ENCODE measurements at places on chromosomes 6 and 20.

DNA sequence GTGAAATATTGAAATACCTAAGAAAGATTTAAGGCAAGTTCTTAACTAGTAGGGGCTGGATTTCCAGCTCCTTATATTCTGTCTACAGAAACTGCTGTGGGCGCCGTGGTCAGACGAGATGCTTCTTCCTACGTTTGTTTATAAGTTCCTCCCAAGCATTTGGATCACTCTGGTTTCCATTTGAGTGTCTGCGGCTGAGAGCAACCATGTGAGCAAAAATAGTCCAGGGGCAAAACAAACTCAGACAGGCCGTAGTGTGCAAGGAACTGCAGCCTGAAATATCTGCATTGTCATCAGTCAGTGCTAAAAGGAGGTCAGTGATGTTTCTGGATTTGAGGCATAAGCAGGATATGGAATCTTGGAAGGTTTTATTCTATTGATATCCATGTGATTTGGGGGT lies 485.9 kb upstream of the JAG1 start:
- DNase-seq, result no peak

DNA sequence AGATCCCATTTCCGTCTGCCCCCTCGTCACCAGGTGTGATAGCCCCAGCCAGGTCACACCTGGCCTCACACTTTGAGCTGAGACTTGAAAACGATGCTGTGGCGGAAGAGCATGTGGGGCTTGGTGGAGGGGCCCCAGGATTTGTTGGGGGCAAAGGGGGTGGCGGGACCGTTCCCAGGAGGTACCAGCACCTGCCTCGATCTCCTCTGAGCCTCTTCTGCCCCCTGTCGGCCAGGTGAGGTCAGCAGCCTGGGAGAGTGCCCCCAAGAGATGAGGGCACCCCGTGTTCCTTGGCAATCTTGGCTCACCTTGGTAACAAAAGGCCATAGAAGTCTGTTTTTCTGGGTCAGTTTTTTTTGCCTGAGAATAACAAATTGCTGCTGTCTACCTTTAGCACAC lies 25.4 kb downstream of the SPATA2 start:
- no peak for DNase-seq

DNA sequence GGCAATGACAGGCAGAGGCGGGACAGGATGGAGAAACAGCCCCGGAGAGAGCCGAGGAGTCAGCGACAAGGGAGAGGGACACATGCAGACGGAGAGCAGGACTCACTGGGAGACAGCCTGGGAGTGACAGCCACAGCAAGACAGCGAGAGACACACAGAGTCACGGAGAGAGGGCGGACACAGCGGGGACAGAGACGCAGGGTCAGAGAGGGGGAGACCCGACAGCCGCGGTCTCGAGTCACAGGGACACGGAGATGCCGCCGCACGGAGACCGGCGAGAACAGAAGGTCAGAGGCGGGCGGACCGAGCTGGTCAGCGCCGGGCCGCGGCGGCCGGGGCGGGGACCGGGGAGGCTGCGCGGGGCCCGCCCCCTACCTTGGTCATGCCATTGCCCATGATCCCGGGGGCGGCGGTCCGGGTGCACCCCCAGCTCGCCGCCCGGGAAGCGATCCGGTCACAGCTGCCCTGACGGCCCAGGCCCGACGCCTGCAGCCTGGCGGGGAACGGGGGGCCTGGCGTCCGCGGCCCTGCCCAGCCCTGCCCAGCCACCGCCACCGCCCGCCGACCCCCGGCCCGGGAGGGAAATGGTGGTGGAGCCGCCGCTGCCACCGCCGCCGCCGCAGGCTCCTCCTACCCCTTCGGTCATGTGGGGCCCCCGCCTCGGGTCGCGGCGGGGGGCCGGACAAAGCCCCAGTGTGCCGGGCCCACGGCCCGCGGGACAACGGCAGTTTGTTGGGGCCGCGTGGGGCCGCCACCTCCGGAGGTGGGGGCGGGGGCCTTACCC lies at the start of the genes DUSP15 and TTLL9:
Gene DUSP15 (minus strand): TSS at position 586 of the 784 bp plus-strand sequence. CDS start 190 bp downstream, at position 396.
Gene TTLL9 (plus strand): TSS at position 693 of the 784 bp plus-strand sequence. CDS start 493 bp downstream, outside the sequence.
- no peak for DNase-seq

DNA sequence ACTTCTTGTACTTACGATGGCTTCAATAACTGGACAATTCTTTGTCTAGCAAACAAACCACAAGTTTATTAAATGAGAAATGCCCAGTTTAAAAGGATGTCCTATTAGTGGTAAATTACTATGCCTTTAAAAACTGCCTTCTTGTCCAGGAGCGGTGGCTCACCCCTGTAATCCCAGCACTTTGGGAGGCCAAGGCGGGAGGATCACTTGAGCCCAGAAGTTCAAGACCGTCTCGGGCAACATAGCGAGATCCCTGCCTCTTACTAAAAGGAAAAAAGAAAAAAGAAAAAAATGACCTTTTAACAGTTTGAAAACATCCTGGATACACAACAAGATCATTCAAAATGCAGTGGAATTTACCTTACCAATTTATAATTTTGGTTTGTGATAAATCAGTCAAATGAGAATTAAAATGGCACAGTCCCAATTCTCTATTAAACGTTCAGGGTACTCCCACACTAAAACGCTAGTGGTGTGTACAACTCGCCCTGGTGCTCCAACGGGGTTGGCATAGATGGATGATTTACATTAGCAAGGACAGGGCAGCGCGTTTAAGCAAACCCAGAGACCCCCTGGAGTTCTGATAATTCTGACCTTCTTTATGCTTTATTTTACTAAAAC lies 2.3 kb downstream of the ZBTB2 start:
- DNase-seq, result no peak

DNA sequence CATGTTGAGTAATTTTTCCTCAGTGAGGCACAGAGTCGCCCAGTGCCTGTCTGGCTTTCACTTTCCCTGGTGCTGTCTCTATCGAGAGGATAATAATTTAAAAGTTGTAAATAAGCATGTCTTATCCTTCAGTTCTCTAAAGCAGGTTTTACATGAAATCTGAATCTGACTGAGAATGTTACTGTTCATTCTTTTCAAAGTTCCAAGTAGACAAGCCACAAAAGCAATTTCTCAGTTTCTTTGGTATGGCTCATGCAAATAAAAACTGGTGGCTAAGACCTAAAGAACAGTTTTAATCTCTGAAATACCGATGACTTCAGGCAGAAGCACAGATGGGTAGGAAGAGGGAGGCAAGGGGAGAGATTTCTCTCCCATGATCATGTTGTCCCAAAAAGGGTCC lies 87.6 kb upstream of the GCM1 start:
- no peak for DNase-seq

GRCh38 chr6:163712981-163713380 lies 298.5 kb downstream of the QKI start:
- DNase-seq, result no peak

DNA sequence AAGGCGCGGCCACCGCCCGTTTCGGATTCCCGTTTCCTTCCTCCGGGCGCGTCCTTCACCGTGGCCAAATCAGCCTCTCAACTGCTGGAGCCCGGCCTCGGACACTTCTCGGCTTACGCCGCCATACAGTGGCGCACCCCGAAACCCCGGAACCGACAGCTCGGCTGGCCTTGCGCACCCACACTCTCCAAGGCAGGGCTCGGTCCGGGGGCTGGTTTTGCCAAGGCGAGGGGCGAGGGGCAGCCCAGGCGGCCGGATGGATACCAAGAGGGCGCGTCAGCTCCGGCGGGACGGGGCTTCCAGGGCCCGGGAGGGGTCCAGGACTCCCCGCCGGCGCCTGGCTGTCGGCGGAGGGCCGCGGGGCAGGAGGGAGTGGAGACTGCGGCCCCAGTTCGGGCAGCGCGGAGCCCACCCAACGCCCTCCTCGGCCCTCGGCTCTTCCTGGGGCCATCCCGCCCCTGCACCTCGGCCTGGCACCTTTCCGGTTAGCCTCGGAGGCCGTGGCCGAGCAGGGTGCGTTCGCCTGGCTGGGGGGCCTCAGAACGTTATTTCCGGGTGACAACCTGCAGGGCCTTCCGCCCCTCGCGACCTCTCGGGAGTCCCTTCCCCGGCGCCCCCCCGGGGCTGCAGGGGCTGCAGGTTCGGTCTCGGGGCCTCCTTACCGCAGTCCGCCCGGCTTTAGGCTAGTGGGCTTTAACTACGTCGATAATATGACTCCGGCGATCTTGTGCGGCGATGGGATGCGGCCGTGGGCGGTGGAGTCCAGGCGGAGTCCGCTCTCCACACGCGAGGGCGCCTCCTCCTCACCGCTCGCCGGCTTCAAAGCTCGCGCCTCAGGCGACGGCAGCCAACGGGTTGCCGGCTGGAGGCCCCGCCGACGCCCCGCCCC lies 697 bp upstream of the CEP43 start:
- DNase-seq, result no peak

DNA sequence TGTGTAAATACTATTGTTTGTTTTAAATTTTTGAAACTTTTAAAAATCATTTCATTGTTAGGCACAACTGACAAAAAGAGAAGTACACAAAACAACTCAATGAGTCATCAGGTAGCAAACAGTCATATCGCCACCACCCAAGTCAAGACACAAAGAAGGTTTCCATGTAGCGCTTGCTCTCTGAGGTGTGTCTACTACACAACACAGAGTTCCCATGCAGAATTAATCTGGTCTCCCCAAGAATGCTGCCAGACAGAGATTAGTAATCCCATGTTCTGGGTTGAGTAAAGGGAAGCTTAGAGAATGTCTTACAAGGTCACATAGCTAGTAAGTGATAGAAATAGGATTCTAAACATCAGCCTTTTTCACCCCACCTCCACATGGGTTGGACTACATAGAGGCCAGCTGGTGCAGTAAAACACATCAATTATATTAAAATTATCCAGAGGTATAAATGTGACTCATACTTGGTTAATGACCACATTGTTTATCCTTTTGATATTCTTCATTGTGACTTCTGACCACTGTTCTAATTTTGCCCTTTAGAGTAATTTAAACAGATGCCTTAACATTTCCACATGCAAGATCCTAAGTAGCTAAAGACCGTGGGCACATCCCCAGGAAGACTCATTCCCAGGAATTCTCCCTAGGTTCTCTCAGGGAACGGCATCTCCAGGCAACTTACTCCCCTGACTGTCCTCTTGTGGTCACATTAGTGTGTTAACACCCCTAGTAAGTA lies 413.5 kb downstream of the PRKN start:
- no peak for DNase-seq

GRCh38 chr6:3849681-3850450 lies 693 bp downstream of the FAM50B start:
- no peak for DNase-seq

DNA sequence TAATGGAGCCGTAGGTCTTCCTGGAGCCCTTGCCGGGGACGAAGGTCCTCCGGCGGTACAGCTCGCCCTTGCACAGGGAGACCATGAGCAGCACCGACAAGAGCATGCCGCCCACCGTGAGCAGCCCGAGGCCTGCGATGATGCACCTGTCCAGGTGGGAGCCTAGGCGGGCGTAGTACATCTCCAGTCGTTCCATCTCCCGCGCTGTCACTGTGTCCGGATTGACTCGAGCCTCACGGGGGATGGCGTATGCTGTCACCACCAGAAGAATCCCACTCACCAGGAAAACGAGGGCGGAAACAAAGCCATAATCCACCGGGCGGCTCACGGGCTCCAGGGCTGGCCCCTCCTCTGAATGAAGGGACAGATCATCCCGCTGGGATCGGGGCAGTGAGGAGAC lies 3.8 kb downstream of the TMEM74B start:
- no peak for DNase-seq

DNA sequence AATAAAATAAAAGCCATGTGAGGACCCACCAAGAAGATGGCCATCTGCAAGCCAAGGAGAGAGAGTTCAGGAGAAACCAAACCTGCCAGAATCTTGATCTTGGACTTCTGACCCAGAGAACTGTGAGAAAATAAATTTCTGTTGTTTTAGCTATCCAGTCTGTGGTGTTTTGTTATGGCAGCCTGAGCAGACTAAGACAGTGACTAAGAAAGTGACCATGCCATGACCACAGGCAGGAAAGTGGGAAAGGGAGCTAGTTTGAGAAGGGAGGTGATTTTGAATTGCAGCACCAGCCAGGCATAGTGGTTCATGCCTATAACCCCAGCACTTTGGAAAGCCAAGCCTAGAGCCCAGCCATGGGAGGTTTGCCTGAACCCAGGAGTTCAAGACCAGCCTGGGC lies 21.9 kb upstream of the C6orf62 start:
- no peak for DNase-seq

- DNase-seq, result no peak
These were observed 27.9 kb upstream of the ZBP1 start for GRCh38 chr20:57647933-57648785.

Measured in CD4-positive, alpha-beta T cell treated with Interleukin-15 for 1 hour (primary cell).